Bronchial epithelial cell (primary cell): ENCODE measurements at places on chromosomes 12 and 14. TPM values are rescaled to one million over a fixed set of nuclear protein-coding genes. Genes with fewer than 3 reads are reported as not detected.

Gene FZD10
- total RNA-seq = 0.26 and 0.77 TPM in 2 replicates

Gene RNF212B
- total RNA-seq = not detected in 2 replicates

Gene RSRC2
- 22.6 and 44.0 TPM in 2 replicates for total RNA-seq

Gene ANO2
- total RNA-seq = not detected in 2 replicates

Gene RPL10L
- not detected in 2 replicates for total RNA-seq

Gene CMA1
- not detected in 2 replicates for total RNA-seq

Gene AQP5
- 1.3 and 9.9 TPM in 2 replicates for total RNA-seq

Gene SYCP3
- under 0.01 and 0.13 TPM in 2 replicates for total RNA-seq
